AML-193 (cell line): ENCODE measurements at places on chromosomes 6 and 20.

DNA sequence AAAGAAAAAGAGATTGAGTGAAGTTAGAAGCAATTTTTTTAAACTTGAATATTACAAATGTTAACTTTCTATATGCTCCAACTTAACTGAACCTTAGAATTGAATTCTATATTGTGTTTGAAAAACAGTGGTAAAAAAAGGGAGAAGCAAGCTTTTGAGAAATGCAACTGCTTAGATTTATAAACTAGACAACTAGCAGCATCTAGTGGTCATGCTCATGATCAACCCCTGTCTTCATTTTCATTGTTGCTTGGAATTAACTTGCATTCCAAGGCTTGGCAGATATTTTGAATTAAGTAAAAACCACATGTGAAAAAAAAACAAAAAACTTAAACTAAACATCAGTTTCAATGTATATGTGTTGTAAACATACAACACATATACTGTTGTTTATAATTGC, 113.1 kb downstream of the C6orf58 start:
- DNase-seq: peak; percentile 3

GRCh38 chr6:170081556-170081955, 209.3 kb downstream of the DLL1 start:
- no peak for DNase-seq

DNA sequence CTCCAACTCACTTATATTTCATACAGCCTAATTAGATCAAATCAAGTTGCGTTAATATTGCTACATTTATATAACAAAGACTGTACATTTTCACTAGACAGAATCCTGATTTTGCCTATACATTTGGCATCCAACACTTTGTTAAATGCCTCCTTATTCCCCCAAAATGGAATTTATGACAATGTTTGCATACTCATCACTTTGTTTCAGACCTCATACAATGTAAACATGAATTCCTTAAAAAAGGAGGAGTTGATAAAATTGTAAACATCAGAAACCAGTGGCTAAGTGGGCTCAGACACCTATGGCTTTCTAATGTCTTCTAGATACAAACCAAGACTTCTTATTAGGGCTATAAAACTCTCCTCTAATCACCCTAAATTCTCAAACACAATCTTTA, 87.3 kb downstream of the CHD6 start:
- DNase-seq: no peak

DNA sequence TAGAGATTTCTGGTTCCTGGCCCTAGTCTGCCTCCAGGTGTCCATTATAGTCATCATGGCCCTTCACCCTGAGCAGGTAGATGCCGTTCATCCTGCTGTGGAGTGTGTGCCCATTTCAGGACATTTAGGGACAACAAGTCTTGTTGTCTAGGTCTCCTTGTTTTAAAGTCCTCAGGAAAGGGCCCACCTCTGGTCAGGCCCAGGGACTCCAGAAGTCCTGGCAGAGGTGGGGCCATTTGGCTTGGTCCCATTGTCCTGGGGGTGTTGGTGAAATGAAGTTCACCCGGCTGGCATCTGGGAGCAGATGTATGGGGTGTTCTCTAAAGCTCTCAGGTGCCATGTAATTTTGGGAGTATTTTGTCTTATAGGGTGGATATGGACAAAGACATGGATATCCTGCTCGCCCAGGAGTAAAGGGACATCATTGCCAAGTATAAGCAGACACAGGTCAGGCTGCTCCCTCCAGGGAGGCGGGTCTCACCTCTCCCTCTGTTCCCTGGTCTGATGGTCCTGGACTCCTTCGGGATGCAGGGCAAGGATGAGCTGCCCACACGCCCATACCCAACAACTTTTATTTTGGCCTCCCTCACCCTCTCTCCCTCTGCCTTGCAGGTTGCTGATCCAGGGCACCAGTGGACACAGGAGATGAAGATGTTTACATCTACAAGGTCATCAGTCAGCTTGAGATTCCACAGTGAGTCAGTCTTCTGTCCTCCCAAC, 31.7 kb upstream of the MAS1L start:
- no peak for DNase-seq

DNA sequence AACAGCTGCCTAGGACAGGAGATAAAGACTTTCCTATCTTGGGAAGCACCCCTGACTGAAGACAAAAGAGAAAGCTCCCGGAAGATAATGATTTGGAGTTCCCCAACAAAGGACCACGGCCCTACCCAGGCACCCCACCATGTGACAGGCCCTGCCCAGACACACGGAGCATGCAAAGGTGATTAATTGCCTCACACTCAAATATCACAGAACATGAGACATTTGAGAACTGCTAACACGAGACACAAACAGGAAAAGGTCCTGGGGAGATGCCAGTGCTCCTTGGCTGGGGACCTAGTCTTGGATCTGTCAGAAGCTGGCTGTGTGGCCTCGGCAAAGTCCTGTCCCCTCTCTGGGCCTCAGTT, 82.5 kb upstream of the PTPN1 start:
- no peak for DNase-seq

DNA sequence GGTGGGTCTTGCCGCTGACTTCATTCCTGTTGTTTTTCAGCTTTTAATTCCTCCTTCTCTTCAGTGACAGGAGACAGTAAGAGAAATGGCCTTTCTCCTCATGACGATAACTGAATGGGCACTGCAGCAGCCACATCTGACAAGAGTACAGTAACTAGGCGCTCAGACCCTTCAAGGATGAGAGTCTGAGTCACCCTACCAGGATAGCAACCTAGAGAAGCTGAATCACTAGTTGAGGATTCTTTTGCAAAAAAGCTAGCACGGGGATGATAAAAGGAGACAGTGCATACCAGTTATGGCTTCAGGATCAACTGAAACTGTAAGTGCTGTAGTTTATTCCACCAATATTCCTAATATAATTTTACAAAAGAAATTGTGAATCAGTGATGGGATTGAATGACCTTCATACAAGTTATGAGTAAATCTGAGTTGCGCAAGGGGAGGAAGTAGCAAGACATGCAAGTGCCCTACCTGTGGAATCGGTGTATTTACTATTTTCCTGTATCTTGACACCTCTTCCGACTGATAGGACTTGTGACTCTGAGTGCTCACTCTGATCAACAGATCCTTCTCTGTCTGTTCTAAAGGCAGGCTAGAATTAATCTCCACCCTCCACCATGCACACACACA, 161.8 kb upstream of the GRIK2 start:
- no peak for DNase-seq

- no peak for DNase-seq
Measured at GRCh38 chr6:135534773-135535380, 37.3 kb upstream of the AHI1 start.

- DNase-seq: no peak
Measured at GRCh38 chr20:3134151-3134550, 25.5 kb downstream of the FASTKD5 start.

- no peak for DNase-seq
Measured at GRCh38 chr6:9428421-9429172, 986.3 kb downstream of the TFAP2A start.

GRCh38 chr6:110643175-110643574, 166.8 kb upstream of the SLC22A16 start:
- DNase-seq: no peak

GRCh38 chr6:6376845-6377244, 56.4 kb upstream of the F13A1 start:
- DNase-seq: no peak

- DNase-seq: peak; percentile 4
Measured at GRCh38 chr20:6007094-6007528, 46.7 kb downstream of the LRRN4 start.

GRCh38 chr6:142399739-142400138, 97.9 kb downstream of the ADGRG6 start:
- DNase-seq: no peak

DNA sequence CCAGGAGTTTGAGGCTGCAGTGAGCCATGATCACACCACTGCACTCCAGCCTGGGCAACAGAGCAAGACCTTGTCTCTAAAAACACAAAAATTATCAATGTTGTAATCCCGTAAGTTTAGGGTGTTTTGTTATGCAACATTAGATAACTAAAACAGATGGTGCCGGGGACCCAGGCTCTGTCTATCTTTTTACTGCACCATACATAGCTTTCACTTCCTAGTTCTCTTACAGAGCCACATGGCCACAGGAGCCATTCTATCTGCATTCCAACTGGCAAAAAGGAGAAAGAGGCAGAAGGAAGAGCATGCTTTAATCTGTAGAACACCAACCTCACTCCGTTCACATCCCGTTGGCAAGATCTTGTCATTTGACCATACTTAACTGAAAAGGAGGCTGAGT, 5.4 kb upstream of the TCF15 start:
- no peak for DNase-seq

DNA sequence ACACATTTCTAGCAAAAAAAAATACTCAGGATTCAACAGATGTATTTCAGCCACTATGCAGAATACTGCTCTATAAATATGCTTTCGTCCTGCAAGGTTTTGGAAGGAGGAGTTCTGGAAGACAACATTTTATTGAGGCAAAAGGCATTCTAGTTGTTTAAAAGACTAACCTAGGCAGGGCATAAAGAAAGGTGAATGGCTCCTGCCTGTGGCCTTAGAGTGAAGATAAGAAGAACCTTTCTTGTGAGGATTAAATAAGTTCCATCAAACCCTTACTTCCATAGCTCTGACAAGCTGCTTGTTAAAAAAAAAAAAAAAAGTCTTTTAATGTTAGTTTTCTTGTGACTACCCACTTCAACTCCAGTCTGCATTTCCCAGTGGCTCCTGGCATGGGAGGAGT, 139.8 kb downstream of the ADGRB3 start:
- DNase-seq: no peak

DNA sequence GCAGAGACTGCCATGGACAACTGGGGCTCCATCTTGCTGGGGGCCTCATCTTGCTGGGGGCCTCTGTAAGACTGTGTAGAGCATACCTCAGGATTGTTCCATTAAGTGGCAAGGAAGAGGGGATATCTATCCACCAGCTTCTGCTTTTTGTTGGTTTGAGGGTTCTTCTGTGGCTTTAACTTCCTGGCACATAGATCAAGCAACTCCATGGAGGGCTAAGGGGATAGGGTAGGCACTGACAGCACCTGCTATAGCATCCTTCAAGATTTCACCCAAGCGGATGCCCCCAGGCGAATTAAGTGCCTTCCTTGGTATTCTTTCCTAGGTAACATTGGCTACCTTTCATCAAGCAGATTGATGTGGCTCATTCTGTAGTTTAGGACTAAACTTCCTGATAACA, 3.8 kb upstream of the LRRN4 start:
- DNase-seq: peak; percentile 65

- no peak for DNase-seq
Measured at GRCh38 chr6:15340775-15341174, 94.9 kb downstream of the JARID2 start.
